ENCODE measurements at places on chromosomes 16 and 17.

DNA sequence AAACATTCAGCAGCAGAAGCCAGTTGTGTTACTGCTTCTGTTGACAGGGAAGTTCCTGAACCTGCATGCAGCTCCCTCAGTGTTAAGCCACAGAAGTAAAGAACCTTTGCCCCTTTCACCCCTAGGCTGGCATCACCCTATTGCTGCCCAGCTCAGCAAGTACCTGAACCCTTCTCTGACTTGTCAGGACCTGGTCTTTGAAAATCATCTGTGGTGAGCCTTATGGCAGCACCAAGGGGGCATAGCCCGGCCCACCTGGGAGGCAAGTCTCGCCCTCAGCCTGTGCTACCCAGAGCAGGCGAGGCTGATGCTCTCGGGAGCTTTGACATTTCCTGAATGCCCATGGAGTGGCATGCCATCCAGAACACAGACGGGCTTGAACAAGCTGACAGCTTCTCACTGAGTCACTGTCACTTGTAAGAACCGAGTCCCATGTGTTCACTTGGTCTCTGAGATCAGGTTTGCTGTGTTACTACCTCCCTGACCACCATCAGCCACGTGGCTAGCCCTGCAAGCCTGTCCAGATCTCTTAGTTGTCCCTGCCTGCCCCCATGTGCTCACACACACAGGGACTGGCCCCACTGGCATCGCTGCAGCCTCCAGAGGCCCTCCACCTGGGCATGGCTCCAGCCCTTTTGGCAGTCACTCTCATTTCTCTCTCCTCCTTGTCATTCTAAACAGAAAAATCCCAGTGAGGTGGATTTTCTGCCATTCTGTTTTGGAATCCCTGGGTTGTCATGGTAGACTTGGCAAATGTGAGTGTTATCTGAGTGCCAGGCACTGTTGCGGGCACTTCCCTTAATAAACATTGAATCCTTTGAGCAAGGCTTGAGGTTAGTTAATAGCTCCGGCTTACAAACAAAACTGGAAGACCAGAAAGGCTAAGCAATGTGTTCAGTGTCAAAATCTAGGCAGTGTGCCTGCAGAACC is 2.9 kb upstream of the CARMIL2 start:
- DNase-seq: no peak

DNA sequence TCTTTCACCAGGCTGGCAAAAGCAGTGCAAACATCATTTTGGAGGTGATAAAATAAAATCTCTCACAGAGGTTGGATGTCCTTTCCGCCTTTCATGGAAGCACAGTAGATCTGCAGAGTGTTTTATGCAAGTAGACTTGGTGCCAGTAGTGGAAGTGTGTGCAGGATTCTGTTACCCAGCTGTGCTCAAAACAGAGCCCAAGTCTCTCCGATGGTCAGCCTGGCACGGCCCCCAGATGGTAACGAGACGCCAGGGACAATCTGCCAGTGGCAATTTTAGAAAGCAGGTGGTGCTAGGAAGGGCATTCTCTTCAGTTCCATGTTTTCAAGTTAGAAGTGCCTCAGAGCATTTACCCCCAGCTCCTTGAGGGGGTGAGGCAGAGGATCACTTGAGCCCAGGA is 1.5 kb upstream of the MTHFSD start:
- no peak for DNase-seq

DNA sequence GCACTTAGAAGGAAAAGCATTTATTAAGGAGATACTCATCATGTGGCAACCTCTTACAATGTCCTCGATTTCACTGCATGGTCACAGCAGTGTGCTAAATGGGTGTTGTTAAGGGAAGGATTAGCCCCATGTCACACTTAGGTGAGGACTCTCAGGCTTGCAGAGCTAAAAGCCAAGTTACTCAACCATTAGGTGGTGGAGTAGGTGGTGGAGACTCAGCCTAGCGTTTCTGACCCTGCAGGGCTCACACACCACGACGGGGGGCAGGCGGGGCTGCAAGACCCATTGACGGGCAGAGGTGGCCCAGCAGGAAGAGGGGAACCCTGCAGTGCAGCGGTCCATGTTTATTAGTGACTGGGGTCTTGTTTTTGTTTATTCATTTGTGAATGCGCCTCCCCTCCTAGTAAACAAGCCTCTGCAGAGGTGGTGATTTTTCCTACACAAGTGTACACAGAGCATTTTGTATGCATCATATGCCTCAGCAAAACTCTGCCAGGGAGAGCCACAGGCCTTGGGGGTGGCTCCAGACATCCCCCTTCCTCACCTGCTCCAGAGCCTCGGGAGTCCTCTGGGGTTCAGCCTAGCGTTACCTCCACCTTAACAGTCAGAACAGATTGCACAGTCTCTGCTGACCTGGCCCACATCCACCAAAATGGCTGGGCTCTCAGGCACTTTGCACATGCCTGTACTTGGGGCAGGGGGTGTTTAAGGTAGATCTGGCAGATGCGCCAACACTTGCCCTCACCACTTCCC is 216.7 kb downstream of the C16orf95 start:
- no peak for DNase-seq

DNA sequence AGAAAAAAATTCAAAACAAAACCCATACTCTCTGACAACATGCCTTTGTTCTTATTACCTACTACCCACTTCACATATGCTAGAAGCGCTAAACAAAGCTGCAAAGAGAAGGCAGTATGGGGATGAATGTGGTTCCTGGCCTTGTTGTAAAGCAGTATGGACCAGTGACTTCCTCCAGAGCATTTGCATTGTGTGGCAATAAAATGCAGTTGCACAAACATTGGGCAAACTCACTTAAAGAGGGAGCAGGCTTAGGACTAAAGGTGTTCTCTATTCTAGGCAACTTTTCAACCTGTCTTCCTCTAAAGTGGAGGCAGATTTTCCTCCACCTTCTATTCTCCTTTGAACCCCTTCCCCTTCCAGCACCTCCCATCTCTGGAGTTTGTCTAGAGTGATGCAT is 17.1 kb downstream of the TMIGD1 start:
- DNase-seq: no peak

DNA sequence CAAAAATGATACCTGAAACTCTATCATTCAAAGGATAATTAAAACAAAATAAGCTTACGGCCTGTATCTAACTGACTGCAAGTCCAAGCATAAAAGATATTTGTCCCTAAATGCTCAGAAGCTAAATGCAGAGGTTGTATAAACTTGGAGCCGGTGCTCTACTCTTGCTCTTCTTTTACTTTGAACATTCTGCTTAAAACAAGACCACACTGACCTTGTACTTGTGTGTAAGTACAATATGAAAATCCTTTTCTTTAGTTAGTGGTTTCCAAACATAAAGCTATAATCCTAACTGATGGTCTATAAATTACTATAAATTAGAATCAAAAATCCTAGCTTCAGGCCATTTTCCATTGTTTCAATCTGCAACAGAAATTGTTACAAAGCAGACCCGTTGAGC is 74.6 kb downstream of the SPAG9 start:
- no peak for DNase-seq

GRCh38 chr16:4214215-4214621 is 27.7 kb downstream of the SRL start:
- DNase-seq: no peak

- DNase-seq: no peak
Measured at GRCh38 chr16:77408607-77409006, 26.2 kb downstream of the ADAMTS18 start.

DNA sequence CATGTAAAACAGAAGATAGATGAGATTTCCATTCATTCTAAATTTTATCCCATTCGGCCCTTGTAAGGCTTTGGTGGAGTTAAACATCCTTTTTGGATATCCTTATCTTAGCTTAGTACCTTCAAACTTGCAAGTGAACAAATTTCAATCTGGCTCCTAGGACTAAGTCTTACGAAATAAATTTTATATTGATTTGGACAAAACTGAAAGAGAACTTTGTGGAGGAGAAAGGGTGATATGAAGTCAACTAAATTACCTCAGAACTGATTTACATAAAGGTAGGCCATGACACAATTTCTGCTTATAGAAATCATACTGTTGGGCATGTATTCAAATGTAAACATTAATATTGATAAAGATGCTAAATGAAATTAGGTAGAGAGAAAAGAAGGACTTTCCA is 175.3 kb upstream of the C17orf78 start:
- DNase-seq: no peak

DNA sequence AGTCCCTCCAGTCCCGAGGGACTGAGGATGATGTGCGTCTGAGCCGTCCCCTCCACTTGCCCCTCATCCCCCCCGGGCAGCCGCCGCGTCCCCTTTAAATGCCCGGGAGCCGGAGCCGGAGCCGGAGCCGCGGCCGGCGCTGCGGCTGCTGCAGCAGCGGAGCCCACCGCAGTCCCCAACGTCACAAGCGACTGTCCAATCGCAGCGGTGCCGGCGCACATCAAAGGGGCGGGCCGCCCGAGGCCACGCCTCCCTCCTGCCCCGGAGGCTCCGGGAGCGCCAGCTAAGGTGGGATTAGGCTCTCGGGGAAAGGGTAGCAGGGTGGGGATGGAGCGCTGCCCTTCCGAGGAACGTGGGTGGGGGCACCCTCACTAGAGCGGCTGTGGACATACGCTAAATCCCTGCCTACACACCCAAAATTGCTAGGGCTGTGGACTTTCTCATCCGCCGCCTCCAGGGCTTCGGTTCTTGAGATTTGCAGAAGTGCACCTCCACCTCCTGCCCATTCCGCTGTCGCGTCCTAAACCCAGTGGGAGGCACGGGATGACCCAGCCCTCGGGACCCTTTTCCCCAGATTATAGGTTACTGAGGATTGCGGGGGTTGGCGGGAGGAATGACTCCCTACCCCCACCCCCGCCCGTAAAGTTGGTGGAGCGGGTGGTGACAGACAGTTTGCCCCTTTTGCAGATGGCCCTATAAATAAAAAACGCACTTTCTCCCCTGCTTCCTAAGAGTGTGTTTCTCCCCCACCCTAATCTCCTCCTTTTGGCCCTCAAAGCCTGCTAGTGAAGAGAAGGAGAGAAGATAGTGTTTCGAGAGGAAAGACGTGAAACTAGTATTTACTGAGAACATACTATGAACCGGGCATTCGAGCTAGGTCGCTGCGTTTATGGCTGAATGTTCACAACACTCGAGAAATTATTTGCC is at the start of gene PHOSPHO1:
Gene PHOSPHO1 (minus strand): TSS at position 152 of the 927 bp plus-strand sequence. CDS start 4,096 bp downstream, outside the sequence.
- DNase-seq: peak; percentile 88

GRCh38 chr17:76351526-76352071 is 2.1 kb downstream of the PRPSAP1 start:
- no peak for DNase-seq

GRCh38 chr16:62201911-62202310 is 165.7 kb upstream of the CDH8 start:
- no peak for DNase-seq

DNA sequence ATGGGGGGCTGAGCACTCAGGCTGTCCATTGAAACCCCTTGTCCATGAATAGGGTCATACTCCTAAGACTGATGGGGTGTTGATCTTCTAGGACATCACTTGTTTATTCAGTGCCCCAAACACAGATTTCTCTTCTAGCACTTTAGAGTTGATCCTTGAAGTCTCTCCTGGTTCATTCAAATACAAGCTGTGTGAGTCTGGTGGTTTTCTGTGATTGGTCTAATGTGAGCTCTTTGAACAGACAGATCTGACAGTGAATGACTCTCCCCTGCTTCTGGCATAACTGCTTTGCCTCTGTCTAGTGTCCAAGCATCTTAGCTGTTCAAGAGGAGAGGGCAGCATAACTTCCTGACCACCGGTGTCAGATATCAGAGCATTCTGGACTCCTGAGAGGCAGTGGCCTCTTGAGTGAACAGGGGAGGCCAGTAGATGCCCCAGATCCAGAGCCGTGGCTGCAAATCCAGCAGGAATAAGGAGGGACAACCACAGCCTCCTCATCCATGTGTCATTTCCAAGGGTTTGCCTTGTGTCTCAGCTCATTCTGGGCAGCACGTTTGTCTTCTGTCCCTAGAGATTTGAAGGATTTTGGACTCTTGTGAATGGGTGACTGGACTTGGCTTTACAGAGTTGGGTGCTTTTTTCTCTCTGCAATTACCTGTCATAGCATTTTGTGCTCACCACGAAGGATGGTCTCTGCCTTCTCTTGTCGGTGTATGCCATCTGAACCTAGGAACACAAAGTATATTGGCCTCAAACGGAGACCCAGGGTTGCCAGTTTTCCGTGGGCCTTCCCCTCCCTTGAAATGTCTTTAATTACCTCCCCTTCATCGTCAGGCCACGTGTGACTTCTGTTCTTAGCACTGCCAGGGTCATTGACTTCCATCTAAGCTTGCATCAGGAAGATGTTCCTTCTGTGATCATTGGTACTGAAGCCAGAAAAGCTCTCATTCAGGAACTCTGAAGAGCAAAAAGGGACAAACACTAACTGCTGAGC is 13.9 kb upstream of the CLEC18C start:
- no peak for DNase-seq

GRCh38 chr17:60345233-60345632 is 46.7 kb downstream of the USP32 start:
- DNase-seq: no peak

- peak; percentile 47 for DNase-seq
Measured at GRCh38 chr17:68102318-68102758, 66.8 kb downstream of the KPNA2 start.

All from CD4-positive, alpha-beta T cell treated with Interleukin-17A for 1 hour (primary cell).